NCI-H1436 treated with DMSO at 0.1 percent for 48 hours (cell line): ENCODE measurements at places on chromosomes 11 and 22.

DNA sequence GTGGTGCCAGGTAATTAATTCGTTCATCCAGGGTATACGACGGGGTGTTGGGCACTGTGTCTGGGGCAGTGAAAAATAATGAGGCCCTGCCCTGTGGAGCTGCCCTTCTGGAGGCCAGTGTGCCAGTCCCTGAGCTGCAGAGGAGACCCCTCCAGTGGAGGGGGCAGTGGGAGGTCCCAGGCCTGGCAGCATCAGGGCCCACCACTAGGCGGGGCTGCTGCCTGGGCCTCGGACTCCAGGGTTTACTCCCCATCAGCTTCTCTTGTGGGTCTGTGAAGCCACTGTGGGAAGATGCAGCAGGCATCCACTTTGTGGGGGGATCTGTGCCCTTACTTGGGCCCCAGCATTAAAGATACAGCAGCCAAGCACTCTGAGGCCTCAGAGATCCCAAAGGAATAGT lies 17.4 kb upstream of the TMPRSS6 start:
- no peak for DNase-seq

DNA sequence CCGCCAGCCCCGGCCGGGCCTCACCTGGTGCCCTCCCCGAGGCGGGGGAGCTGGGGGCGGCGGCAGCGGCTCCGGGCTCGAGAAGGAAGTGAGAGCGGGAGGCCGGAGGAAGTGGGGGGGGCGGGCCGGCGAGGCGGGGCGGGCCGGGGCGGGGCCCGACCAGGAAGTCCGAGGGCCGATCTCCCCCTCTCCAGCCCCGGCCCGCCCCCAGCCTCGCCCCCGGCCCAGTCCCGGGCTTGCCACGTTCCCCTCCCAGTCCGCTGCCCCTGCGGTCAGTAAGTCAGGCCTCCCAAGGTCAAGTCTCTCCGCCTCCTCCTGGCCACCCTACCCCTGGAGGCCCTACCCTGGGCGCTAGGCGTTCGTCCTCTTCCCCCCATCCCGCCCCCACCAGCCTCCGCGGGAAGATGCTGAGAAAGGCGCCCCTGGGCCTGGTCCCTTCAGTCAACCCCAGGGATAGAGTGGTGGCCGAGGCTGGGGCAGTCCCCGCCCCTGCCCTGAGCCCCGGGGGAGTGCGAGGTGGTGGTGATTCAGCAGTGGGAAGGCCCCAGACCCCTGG lies at the start of gene RHOG:
Gene RHOG, minus strand, starts transcription at position 90 of the 556 bp plus-strand sequence. CDS start 12,821 bp downstream, outside the sequence.
- peak; percentile 21 for DNase-seq

GRCh38 chr11:13947379-13947778 lies 15.1 kb upstream of the SPON1 start:
- no peak for DNase-seq

DNA sequence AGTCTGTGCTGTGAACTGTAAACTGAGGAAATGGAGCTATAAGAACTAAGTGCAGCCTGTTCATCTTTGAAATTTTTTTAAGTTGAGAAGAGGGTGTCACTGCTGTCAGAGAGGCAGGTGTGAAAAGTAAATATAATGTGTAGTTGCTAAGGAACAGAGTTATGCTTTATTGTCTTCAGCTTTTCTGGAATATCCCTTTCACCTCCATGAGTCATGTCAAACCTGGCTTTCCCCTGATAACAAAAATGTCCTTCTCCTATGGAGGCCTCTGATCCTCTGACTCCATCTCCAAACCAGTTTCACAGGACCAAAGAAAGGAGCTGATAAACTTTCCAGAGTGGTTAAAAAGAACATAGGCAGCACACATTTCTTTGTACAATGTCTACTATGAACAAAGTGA lies 12.8 kb upstream of the MUC15 start:
- no peak for DNase-seq
